ENCODE measurements at places on chromosomes 16 and 17. TPM values are rescaled to one million over a fixed set of nuclear protein-coding genes. Genes with fewer than 3 reads are reported as not detected.

Gene ADAMTS18
- total RNA-seq, result 64.5 TPM

- no peak for DNase-seq
Observed at GRCh38 chr16:79628501-79628975, 28.0 kb upstream of the MAF start.

GRCh38 chr16:27401768-27402568 is at the start of gene IL21R:
IL21R (plus strand) TSS chr16:27402174; CDS start chr16:27430072, 27,898 bp downstream.
- DNase-seq, result peak; percentile 17

DNA sequence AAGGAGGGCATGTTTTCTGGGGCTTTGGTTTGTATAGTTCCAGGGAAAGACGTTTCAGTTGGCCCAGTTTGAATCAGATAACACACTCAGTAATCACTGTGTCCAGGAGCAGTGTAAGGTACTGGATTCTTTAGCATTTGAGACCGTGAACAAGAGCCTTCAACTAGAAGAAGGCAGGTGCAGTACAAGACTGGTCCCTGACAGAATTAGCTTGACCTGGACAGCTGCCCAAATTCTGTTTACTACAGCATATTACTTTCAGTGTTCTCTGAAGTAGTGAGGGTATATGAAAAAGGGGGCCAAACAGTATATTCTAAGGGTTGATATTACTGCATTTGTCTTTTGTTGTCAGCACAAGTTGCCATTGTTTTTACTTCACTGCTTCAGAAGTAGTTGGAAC is 81.3 kb downstream of the COX10 start:
- DNase-seq, result no peak

- no peak for DNase-seq
Observed at GRCh38 chr17:27449541-27449940, 6.7 kb upstream of the KSR1 start.

DNA sequence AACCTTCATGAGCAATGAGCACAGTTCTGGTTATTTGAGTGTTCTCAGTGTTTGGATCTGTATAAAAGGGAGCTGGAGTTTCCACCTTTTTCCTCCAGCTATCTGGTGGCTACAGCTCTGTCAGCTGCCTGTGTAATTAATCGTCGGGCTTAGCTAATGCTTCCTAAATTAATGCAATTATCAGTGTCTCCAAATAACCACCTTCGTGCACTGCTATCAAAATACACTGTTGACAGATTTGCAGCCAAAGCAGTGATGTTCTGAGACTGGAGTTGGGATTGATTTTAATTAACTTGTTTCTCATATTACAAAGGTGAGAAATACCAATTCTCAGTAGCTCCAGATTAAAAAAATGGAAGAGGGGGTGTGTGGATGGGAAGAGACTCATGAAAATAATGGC is 325.8 kb downstream of the CBLN1 start:
- DNase-seq, result no peak

- no peak for DNase-seq
Observed at GRCh38 chr16:76650582-76650981, 373.4 kb downstream of the CNTNAP4 start.

DNA sequence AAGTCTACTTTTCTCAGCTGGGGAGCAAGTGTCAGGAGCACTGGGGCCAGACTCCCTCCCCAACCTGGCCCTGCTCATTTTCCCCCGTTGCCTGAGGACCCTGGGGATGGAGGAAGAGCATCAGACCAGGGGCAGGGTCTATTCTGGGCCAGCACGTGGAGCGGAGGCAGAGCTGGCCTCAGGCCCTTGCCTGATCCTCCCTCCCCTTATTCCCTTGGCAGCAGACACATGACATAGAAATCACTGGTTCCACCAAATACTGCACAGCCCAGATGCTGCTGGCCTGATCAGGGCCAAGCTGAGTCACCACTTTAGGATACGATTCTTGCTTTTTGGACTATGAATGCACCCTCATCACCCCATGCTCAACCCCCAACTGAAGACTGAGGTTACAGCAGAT is 15.8 kb upstream of the AGRP start:
- DNase-seq, result no peak

Gene ACLY
- 384 TPM for total RNA-seq

DNA sequence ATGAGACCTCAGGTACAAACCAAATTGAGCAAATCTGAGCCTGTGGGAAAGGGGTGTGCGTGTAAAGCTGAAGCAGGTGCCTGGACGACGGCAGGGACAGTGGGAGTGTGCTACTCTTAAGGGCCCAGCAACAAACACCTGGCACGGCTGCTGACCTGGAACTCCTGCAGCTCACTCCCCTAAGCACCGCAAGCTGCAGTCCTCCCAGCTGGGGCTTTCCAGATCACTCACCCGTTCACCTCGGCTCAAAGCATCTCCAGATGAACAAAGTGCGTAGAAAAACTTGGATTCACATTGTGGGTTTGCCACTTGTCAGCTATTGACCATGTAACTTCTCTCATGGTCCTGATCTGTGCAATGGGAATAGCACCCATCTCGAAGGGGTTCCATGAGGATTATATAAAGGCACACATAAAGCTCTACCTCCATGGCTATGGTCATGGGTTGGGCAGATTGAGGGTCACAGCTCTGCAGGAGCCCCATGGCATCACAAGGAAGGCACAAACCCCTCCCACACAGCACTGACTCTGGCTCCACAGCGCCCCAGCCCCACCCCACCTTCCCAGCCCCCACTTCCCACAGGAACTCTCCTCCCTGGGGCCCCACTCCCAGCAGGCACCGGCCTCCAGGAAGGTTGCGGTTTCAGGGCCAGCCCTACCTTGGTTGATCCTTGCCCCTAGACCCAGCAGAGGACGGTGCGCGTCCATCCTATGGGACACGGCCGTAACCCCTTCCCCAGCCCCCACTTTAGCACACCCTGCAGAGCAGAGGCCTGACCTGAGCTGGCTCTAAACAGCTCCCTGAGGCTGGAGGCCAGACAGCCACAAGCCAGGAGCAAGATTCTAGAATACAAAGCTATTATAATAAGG is 21.9 kb downstream of the ST3GAL2 start:
- no peak for DNase-seq

DNA sequence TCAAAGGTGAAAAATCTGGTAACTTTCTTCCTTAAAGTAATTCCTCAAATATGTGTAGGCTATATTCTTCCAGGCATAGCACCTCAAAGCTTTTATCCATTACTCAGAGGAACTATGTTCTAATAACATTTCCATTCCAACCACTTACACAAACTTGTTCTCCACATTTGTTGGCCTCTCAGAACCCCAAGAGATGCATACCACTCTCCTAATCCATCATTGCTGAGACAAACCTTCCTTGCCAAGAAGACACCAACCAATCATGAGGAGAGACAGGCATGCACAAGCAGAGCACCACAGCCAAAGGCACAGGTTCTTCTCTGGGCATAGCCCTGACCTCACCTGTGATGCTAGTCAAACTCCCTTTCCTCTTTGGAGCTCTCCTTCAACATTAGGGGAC is 20.9 kb downstream of the CDH11 start:
- DNase-seq, result no peak

GRCh38 chr17:72710834-72711233 is 381.7 kb downstream of the SLC39A11 start:
- DNase-seq, result no peak

GRCh38 chr17:2545393-2545792 is 33.7 kb upstream of the METTL16 start:
- DNase-seq, result no peak

Data from dermis blood vessel endothelial cell (primary cell).